ENCODE measurements at places on chromosomes 1 and 21.

DNA sequence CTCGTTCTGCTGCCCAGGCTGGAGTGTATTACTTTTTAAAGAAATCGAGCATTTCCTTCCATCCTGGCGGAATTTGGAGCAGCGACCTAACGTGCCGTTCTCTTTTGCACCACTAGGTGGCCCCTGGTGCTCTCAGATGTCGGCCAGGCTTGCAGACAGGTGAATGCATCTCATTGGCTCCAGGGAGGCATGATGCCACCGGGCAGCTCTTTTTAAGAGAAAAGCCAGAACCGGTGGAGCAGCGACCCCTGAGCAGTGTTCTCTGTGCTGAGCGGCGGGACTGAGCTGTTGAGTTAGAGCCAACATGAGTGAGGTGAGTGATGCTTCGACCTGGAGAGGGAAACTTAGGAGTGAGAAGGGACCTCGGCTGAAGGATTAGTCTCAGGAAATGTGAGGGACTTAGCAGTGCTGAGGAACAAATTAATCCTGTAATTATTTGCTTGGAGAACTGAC is at the start of gene PCP4:
Gene PCP4 (plus strand): TSS at position 241 of the 453 bp plus-strand sequence. CDS start 64 bp downstream, at position 305.
- peak; percentile 29 for DNase-seq

- no peak for DNase-seq
Measured at GRCh38 chr1:160884579-160884978, 401 bp downstream of the ITLN1 start.

DNA sequence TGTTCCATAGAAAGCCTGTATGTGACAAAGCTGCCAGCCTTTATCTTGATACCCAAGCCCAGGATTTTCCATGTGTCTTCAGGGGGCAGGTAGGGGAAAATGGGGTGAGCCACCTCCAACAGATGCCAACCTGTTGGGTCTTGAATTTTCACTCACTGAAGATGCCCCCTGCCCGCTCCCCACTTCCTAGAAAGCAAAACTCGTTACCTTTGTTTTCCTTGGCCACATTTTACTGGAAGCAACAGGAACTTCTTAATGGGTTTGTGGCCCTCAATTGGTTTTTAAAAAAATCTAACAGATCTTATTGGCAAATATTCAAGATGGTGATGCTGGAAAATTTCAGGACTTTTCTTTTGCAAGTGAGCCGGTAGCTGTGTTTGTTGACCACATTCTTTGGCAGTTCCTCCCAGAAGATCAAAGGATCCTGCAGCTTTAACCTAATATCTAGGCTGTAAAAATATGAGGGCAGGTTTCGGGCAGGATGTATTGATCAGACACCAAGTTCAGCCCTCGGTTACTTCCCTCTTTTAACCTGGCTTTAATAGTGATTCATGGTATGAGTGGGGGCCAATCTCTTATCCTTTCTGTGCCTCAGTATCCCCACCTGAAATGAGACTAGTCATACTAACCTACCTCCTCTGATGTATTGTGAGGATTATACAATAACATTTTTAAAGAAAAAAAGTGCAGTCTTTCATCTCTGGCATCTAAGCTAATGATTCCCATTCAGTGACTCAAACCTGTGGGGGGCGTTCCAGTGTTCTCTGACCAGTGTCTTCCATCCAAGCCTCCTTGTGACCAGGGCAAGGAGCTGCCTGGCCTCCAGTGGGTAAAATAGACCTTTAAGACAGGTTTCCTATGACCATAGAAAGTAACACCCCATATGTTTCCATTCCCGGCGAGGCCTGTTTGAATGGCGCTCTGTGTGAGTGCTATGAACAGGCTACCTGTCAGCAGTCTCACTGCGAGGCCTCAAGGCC is 21.3 kb upstream of the GNPAT start:
- DNase-seq, result no peak

GRCh38 chr21:44876849-44877575 is 3.5 kb upstream of the PTTG1IP start:
- DNase-seq, result no peak

GRCh38 chr1:205283270-205284147 is 38.0 kb downstream of the NUAK2 start:
- no peak for DNase-seq

- DNase-seq, result no peak
Measured at GRCh38 chr21:21439761-21440160, 441.6 kb downstream of the NCAM2 start.

DNA sequence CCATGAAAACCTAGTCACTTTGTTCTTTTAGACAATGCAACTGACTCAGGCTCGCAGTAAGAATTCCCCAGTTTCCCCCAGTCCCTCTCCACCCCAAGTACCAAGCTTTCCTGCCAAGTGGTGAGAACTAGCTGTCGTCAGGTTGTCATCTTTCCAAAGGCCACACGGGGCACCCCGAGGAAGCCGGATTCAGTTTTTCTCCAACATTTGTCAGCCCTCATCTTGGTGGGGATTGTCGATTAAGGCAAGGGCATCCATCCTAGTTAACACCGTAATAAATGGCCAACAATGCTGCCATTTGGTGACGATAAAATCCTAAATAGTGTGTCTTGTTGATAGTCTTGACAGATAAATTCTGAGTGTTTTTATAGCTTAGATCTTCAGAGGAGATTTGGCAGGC is 55.9 kb upstream of the PROX1 start:
- no peak for DNase-seq

DNA sequence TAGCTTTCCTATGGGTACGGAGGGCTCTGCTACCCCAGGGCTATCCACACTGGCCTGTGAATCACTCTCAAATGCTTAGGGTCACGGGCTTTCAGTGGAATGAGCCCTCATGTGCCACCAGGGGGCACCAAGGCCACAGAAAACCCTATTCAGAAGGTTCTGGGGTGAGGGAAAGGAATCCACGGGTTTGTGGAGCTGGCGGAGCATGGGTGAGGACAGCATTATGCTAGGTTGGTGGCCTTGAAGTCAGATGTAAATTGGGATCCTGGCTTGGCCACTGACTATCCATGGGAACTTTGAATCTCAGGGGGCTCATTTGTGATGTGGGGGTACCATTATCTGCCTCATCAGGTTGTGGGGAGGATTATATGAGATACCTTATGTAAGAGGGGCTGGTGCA is 5.1 kb upstream of the LAMTOR5 start:
- no peak for DNase-seq

DNA sequence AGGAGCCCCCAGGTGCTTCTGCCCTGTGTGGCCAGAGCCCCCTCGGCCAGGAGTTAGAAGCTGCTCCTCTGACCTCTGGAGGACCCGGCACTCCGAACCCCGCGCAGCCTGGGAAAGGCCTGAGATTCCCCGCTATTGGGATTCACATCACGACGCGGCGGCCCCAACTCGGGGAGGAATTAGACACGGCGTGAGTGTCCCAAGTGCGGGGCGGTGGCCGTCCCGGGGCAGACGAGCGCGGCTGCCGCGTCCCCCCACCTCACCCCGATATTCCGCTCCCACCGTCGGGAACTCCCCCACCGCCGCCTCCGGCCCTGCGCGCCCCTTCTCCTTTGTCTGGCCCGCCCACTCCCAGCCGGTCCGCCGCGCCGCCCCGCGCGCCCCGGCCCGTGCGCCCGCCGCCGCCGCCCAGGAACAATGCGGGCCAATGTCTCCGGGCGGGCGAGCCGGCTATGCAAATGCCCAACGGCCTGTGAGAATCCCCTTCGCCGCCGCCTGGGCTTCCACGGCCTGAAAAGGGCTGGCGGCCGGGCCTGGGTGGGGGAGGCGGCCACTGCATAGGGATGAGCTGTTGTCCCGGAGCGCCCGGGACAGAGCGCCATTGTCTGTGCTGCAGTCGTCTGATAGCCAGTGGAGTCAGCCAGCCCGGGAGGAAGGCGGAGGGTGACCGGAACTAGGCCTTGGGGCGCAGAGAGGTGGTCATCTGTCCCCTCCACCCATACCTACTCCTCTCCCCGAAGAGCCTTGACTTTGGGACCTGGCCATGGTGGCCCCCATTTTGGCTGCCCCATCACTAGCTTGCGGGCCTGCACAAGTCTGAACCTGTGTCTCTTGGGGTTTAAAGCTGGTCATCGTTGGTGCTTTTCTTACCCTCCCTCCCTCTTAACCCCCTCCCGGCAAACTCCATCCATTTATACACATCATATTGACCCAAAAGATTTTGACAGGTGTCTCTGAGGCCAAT is 19.4 kb downstream of the RHBG start:
- DNase-seq, result no peak

DNA sequence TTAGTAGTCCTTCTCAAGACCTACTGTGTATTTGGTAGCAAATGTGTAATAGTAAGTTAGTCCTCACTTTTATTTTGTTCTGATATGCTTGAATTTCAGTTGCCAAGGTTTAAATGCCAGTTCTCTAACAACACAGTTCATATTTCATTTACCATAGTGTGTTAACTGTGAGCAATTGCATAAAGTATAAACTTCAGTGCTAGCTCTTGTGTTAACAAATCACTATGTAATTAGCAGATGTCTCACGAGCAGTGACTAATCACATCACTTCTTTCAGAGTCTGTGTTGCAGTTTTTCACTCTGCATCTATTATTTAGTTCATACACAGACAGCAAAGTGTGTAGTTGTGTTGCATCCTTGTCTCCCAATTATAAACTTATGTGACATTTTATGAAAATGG is 47.8 kb downstream of the ZMYM4 start:
- no peak for DNase-seq

DNA sequence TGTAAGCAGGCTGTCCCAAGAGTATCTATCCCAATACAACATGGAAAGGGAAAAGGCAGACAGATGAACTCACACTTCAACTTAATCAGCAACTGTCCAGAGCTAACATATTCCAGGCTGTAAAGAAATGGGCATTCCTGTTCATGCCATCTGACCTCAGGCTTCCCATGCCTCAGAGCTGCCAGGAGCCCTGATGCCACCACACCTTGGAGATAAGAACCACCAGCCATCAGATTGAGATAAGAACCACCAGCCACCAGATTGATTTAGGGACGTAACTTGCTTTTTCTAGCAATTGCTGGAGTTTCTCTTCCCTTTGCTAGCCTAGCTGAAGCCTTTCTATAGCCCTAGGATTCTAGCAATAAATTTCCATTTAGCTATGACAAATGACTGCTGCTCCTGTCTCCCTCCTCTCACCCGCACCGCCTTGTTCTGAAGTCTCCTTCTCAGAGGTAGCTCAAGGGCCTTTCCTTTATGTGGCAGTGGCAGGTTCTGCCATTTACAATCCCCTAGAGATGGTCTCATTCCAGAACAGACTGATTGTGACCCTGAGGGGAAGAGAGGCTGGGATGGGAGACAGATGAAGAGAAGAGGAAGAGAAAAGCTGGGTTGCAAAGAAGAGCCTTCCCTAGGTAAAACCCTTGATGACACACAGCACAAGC is 88.0 kb upstream of the CTTNBP2NL start:
- DNase-seq, result no peak

DNA sequence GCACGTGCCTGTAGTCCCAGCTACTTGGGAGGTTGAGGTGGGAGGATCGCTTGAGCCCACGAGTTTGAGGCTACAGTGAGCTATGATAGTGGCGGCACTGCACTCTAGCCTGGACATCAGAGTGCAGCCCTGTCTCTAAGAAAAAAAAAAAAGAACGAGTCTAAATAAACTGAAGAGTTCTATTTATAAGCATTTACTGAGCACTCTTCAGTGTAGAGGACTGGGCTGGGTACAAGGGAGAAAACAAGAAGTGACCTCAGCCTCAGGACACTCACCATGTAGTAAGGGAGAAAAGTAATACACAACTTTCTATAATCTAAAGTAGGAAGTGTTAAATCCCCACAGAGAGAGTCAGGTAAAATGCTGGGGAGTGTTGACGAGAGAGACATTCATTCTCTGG is 35.0 kb downstream of the NAV1 start:
- DNase-seq, result no peak

- no peak for DNase-seq
Measured at GRCh38 chr1:230191855-230192254, 124.8 kb downstream of the GALNT2 start.

- no peak for DNase-seq
Measured at GRCh38 chr1:52544665-52545525, 8.0 kb downstream of the TUT4 start.

DNA sequence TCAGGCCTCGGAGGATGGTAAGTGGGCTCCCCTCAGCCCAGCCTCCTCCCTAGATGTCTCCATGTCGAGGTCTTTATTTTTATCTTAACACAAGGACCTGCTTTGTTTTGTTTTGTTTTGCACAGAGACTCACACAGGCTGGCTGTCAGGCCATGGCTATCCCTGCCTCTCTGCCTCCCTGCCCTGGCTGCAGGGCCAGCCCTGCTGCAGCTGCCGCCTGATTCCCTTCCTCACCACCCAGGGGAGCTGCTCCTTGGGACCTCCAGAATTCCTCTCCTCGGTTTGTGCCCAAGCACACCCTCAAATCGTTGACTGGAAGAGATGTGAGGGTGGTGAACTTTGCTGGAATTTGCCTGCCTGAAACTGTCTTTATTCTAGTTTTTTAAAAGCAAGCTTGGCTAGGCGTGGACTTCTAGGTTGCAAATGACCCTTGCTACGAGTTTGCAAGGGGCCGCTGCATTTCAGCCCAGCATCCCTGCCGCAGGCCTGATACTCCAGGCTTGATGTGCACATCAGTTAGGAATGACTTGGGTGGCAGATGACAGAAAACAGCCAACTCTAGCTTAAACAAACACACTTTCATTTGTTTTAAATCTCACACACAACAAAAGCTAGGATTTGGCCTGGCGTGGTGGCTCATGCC is 37.1 kb downstream of the WNT9A start:
- no peak for DNase-seq

DNA sequence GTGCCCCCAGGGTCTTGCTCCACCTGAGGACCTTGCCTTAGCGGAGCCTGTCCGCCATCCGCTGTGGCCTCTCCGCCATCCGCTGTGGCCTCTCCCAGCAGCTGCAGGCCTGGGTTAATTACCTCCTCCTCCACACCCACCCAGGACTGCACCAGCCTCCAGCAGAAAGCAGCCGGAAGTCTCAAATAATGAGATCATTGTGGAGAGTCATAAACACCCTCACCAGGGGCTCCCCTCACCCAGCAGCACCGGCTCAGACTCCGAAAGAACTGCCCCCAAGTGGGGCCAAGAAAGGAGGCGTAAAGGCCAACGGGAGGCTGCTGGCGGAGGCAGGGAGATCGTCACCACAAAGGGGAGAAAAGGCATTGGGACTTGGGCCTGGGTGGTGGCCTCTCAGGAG is 10.7 kb upstream of the GPR153 start:
- no peak for DNase-seq

- no peak for DNase-seq
Measured at GRCh38 chr1:245258271-245258920, 103.6 kb downstream of the KIF26B start.

DNA sequence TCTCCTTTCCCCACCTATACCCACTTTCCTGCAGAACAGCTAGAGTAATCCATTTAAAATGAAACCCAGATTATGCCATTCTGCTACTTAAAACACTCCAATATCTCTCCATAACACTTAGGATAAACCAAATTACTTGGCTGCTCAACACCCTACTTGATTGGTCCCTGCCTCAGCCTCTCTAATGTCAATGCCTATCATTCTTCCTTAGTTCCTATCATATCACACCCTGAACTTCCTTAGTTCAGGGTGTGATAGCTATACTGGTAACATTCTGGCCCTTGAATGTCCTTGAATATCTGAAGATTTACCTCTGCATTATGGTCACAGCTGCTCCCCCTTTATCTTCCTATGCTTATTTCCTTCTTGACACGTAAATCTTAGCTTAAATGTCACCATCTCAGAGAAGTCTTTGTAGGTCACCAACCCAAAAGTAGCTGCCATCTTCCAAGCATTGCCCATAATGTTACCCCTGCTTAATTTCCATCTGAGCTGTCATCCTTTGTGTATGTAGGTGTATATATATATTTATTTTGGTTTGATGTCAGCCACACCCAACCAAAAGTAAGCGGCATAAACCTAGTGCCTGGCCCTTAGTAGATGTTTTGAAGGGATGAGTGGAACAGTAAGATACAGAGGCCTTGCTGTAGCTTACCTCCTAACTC is 379.8 kb downstream of the PTPRC start:
- DNase-seq, result no peak

- no peak for DNase-seq
Measured at GRCh38 chr1:63248216-63248615, 74.2 kb upstream of the FOXD3 start.

- DNase-seq, result no peak
Measured at GRCh38 chr1:85815906-85816305, 107.7 kb upstream of the ZNHIT6 start.
